Muscle of arm (tissue), 14 donors: ENCODE measurements at places on chromosomes 7 and 10.

GRCh38 chr7:120523985-120524384, 251.0 kb downstream of the KCND2 start:
- no peak for DNase-seq

DNA sequence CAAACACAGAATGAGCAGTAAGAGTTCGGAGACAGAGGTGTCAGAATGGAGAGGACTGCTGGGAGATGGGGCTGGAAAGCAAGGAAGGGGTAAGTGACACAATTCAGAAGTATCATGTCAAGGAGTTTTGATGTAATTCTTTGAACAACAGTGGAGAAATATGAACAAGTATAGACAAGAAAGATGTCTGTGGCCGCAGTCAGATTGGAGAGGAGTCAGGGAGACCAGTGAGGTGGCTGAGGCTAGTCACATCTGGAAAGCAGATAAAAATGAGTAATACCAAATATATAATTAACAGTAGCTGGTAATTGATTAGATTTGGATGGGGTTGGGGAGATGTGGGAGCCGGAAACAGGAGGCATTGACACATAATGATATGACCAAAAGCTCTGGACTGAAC, 540.9 kb downstream of the SUGCT start:
- DNase-seq: no peak

GRCh38 chr10:79406683-79407422, 38.6 kb downstream of the ZCCHC24 start:
- DNase-seq: no peak

GRCh38 chr10:130809761-130810515, 501.6 kb downstream of the TCERG1L start:
- no peak for DNase-seq

GRCh38 chr7:76220185-76221057, 18.7 kb downstream of the SRRM3 start:
- no peak for DNase-seq

GRCh38 chr7:78523930-78524329, 725.4 kb downstream of the PHTF2 start:
- no peak for DNase-seq

DNA sequence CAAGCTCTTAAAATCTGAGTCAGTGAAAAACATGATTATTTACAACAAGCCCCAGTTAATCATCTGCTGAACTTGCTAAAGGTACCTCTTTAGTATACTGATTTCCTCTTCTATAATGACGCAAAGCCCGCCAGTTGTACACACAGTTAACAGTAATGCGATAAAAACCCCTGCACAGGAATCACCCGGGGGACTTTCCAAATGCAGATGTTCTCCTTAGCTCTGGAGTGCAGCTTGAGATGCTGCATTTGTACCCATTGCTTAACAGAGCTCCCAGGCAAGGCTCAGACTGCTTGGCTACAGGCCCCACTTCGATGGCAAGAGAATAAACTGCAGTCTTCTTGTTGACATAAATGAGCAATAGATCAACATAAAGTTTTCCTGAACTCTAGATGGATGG, 279.6 kb upstream of the HGF start:
- no peak for DNase-seq

GRCh38 chr10:43176271-43176670, 38.0 kb downstream of the CSGALNACT2 start:
- DNase-seq: no peak

- DNase-seq: no peak
These were observed 70.4 kb upstream of the VWDE start for GRCh38 chr7:12474035-12474434.

GRCh38 chr7:66140924-66141323, 26.3 kb downstream of the CRCP start:
- DNase-seq: peak; percentile 71

- peak; percentile 89 for DNase-seq
These were observed 4.3 kb upstream of the MARVELD1 start for GRCh38 chr10:97708976-97709946.

DNA sequence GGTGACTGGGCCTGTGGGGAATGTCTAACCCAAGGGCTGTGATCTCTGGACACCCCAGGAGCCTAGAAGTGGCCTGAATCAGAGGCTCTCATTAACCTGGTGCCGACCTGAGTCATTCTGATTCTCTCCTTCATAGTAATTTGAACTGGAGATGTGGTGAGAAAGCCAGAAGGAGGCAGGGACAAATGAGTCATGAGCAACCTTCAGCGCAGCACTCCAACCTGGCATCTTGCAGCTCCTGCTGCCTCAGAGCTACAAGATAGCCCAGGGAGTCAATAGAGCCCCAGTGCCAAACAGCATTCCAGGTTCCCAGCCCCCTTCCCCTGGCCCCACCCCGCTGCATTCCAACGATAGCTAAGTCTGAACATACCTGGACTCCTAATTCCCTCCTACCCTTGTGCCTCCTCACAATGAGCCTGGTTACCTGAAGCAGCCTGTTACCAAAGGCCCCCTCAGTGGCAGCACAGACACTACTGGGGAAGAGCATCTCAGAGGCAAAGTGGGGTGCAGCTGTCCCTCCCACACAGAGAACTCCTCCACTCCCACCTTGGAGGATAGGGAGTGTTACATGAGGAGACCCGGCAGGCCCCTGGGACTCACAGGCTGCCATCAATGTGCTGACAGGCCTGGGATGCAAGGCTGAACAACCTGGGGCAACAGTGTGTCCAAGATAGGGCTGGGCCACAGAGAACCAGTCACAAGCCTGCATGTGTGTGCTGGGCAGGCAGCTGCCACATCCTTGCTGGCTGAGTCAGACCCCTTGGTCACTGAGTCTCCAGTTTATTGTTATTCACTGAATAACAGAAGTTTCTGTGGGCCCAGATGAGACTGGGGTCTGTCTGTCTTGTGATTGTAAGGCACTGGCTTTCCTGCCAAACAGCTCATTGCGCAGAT, 76.8 kb upstream of the LEP start:
- DNase-seq: no peak

- DNase-seq: no peak
These were observed 22.4 kb downstream of the DNAJC1 start for GRCh38 chr10:21981118-21981517.

DNA sequence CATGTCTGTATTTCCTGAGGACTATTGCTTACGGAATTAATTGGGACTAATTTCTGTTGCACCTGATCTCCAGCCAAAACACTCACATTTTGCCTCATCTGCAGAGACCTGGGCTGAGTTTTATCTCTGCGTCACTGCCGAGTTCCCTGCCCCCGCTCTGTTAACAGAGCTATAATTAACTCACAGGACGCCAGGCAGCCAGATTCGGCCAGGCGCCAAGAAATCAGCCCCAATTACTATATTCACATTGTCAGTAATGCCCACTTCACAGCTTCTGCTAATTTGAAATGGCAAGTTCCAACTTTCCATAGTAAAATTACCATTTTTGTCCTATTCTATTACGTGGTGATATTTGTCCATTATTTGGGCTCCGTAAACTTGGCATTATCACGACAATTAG, 130.5 kb downstream of the CUX1 start:
- no peak for DNase-seq

- DNase-seq: no peak
These were observed 200.2 kb downstream of the ZNF438 start for GRCh38 chr10:30831426-30831825.

GRCh38 chr7:131508754-131509486, 47.5 kb downstream of the PODXL start:
- no peak for DNase-seq

- no peak for DNase-seq
These were observed 73.1 kb upstream of the UCN3 start for GRCh38 chr10:5291501-5292195.

DNA sequence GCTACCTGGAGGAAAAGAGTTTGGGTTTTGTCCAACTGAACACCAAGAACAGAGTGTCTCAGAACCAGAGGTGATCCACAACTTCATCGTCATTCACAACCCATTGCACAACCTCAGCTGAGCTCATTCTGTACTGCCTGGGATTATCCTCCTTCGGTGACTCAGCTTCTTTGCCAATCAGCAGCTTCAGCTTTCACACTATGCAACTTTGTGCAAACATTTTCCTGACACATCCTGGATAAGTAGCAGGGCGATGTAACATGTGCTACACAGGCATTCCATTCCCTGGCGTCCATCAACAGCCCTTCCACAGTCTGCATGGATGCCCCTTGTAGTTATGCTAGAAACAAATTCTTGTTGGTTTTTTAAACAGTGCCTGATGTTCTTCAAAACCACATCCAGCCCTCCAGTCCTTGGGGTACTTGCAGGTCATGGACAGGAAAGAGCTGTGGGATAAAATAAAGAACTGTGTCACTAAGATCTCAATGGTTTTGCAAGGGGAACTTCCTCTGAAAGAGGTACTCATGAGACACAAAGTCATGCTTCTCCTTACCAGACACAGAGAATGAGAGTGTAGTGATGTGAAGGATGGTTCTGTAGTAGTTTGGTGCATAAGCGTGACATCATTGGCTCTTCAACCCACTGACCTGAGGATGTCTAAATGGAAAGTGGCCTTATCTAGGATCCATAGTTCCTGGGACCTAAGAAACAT, 478.5 kb downstream of the KIF20B start:
- DNase-seq: no peak
